DMS53 (cell line): ENCODE measurements at places on chromosomes 11 and 22.
A peak's percentile ranks its signal among the peaks of the same experiment; 100 is the strongest.

DNA sequence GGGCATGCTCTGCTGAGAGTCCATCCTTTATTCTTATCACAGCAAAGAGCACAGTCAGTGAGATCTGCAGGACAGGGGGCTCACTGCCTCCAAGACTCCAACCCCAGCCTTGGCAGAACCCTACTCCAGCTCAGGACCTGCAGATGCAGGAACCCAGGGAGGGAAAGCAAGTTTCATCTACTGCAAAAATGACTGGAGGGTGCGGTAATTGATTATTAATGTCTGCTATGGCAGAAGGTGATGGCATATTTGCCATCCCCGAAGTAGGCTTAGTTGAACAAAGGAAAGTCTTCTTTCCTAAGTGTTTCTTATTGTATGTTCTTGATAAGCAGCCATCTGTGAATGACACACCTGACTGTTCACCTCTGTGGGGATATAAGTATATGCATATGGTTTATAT, 9.2 kb downstream of the SCUBE1 start:
- no peak for DNase-seq

- DNase-seq = peak; percentile 65
These were observed 736 bp downstream of the RDX start for GRCh38 chr11:110295531-110296225.

- DNase-seq = no peak
These were observed 146.7 kb downstream of the ST3GAL4 start for GRCh38 chr11:126502159-126502558.

DNA sequence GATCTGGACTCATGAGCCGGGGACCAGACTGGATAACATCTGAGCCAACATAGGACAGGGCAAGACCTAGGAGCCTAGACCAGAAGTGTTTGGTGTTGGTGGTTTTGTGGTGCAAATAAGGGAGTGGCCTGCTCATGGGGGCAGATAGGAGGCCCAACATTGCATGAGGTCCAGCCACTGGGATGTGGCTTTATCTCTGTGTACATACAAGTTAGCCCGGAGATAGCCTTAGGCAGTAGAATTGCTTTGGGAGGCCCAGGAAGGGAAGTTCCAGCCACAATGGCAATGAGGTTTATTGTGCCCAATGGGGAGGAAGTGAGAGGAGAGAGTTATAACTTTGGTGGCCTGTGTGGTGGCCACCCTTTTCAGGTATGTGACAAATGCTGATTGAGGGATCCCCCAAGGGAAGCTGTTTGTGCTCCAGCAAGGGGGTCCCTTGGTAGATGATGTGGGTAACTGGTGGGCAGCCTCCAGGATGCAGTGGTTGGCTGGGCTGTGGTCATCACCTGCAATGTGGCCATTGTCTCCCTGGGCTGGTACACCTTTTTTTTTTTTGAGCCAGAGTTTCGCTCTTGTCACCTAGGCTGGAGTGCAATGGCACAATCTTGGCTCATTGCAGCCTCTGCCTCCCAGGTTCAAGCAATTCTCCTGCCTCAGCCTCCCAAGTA, 6.4 kb downstream of the LMO2 start:
- DNase-seq = no peak

DNA sequence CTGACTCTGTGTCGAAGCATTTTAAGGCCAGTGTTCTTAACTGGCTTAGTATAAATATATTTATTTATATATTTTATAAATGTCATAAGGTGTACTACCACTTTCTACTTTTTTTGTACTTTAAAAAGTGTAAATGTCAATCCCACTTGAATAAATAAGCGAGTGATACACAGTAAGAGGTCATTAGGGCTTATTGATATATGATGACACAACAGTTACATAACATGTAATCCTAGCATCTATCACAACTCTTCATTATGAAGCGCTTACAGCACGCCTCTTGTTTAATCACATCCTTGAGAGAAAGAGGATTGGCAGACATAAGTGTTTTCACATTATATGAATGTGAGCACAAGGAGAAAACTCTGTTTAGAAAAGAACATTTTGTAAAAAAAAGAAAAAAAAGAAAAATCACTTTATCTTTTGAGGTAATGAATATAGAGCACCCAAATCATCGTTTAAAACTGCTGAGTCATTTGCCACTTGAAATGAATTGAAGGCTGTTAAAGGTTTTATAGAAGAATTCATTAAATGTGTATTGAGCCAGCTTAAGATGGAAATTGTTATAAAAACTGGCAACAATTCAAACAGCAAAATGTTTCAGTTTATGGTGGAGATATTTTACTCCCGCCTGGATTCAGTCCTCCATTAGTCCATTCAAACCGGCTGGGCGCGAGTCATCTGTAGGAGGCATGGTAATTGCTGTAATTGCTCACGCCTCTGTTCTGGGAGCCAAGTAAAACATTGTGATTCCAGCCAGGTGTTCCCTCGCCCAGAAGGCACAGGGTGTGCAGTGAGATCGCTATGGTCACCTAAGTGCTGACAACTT, 627.3 kb upstream of the KIRREL3 start:
- DNase-seq = peak; percentile 78

DNA sequence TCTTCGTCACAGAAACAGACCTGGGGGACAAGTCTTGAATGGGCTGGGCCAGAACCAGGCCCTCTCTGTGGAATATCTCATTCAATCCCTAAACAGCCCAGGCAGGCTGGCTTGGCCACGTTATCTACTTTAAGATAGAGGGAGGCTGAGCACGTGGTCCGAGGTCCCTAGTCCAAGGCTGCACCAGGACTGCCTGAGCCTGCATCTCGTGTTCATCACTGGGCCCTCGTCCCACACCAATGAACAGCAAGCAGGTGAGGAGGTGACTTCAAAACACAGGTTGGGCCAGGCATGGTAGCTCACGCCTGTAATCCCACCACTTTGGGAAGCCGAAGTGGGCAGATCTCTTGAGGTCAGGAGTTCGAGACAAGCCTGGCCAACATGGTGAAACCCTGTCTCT, 20.3 kb upstream of the FGF3 start:
- DNase-seq = no peak

- DNase-seq = no peak
These were observed 112.6 kb downstream of the C11orf91 start for GRCh38 chr11:33588056-33588455.

GRCh38 chr11:68683121-68683520, 1.2 kb upstream of the GAL start:
- no peak for DNase-seq

GRCh38 chr11:82994604-82995230, 77.0 kb downstream of the RAB30 start:
- no peak for DNase-seq

DNA sequence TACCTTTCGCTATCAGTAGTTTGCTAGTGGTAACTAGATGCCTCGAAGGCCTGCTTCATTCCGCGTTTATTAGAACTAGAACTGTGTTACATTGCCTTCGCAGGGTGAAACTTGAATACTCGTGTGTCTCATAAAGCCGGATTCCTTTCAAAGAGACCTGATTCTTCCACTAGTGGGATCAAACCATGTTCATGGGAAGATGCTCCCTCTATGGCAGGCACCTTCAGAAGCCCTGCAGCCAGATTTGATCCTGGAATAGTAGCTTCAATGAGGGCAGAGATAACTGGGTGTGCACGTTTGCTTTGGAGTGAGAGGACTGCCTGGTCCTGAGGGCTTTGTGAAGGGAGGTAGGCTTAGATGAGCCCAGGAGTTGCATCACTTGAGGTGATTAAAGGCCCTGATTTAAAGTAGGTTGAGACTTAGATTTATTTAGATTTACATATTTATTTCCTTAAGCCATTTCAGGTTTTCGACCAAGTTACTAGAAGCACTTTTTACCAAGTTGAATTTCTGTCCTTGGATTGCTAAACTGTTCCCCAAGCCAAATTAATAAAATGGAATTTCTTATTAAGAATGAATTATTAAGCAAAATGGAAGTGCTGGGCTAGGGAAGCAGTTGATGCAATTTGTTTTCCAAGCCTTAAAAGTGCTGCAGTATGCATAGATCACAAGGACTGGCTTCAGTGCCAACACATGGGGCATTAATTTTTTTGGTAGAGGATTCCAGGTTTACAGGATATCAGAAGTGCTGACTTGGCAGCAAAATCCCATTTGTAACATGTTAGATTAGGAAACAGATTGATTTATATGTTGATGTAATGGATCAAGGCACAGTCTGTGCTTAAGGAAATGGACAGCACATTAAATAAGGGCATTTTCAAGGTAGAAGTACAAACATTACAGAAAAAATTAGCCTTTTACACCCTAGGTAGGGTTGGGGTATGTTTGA, 32.9 kb downstream of the APLP2 start:
- no peak for DNase-seq

DNA sequence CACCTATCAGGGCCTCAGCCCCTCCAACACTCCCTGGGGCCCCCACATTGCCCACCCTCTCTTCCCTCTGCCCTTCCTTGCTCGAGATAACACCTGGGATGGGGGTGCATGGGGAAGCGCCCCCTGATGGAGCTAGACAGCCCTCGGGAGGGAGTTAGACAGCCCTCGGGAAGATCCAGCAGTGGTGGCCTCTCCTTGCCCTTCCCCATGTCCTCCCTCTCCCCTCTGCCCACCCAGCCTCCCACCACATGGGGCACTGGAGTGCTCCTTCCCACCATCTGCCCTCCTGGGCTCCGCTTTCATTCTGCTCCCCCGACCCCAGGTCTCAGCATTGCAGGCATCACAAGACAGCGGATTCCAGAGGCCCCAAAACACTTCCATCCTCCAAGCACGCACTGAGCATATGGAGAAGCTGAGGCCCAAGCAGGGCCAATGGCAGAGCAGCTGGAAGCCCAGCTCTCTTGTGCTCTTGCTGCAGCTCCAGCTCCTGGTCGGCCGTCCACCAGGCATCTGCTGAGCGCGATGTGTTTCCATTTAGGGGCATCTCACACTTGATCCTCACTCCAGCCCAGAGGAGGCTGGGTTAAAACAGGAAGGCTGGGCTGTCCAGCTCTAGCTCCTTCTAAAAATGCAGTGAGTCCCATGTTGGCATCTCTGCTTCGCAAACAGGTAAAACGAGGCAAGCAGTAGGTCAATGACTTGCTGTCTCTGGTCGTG, 65.6 kb downstream of the IGLL1 start:
- no peak for DNase-seq

DNA sequence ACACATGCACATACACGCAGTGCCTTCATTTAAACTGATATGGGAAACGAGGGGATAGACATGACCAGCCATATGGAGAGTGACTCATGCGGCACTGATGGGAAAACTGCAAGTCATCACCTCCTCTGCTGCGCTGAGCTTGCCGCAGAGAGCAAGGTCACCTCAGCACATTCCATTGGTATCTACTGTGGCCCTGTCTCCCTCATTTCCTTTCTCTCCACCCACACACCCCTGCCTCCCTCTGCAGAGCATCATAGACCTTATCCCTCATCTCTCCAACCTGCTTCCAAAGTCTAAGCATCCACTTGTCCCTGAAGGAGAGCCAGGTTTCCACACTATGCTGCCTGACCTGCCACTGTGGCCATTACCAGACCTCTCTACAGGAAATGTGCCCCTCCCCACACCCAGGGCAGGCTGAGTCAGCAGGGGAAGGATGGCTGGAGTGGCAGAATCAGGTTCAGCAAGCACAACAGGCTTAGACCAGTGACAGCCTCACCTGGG, 116.9 kb upstream of the SNX19 start:
- peak; percentile 22 for DNase-seq

- peak; percentile 77 for DNase-seq
These were observed 3.6 kb upstream of the TBC1D22A start for GRCh38 chr22:46758867-46759290.

GRCh38 chr11:59939482-59939881, 1.2 kb downstream of the OOSP1 start:
- no peak for DNase-seq
